ENCODE measurements at places on chromosomes 6 and 20. TPM values are rescaled to one million over a fixed set of nuclear protein-coding genes. Genes with fewer than 3 reads are reported as not detected.

- no peak for DNase-seq
Observed at GRCh38 chr20:30505566-30505965, 751.9 kb upstream of the DEFB115 start.

- no peak for DNase-seq
Observed at GRCh38 chr20:64053841-64054661, 4.6 kb upstream of the SOX18 start.

DNA sequence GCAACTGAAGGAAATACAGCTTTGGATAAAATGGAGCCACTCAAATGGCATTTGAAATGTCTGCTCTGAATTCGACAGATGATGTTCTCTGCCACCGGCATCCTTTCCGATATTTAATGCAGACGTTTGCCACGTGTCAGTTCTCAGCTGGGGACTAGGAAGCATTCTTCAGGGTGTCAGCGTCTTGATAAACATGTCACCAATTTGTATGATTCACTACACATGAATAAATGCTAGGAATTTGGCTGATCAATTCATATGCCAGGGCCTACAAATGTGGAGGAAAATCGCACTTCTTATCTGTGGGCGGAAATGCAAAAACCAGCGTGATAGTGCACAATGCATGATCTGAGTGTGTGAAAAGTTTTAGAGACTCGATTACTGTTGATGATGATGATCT is 169.5 kb downstream of the SLC24A3 start:
- no peak for DNase-seq

Gene MLN
- polyA plus RNA-seq: not detected

Gene ARG1
- not detected for polyA plus RNA-seq

Gene HLA-DRB5
- 3.2 TPM for polyA plus RNA-seq

GRCh38 chr6:75611011-75611701 is 9.5 kb downstream of the SENP6 start:
- DNase-seq: no peak

Gene SLC26A8
- polyA plus RNA-seq: not detected

DNA sequence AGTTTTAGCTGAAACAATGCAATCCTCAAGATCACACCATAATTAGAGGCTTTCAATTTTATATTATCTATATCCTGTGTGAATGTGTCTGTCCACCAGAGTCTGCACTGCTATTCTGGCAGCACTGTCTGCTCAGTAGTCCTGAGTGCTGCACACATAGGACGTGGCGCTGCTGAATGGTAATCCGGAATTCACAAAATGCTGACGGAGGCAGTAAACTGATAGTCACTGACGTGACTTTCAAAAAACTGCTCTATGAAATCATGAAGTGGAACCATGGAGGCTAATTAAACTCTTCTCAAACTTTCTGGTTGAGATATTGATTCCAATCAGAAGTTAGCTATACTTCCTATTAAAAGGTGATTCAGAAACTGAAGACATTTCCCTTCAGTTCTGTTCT is 190.8 kb upstream of the NOX3 start:
- no peak for DNase-seq

- DNase-seq: no peak
Observed at GRCh38 chr6:155771822-155772221, 316.2 kb upstream of the NOX3 start.

Data from CD8-positive, alpha-beta memory T cell (primary cell).